ENCODE measurements at places on chromosomes 1 and 21. TPM values are rescaled to one million over a fixed set of nuclear protein-coding genes. Genes with fewer than 3 reads are reported as not detected.

GRCh38 chr1:36585569-36586548 is 103.1 kb upstream of the CSF3R start:
- H3K27ac ChIP-seq: no peak overlapping the region
- no peaks in the 10 kb centered on the region for H3K36me3 ChIP-seq
- H3K27me3 ChIP-seq: peaks cover 51% of the 10 kb centered on the region
- DNase-seq: no peak

Gene U2AF1
- total RNA-seq: 64.2 TPM

Gene PADI3
- total RNA-seq: not detected

Gene OR6K6
- total RNA-seq: not detected

- peaks cover 36% of the 10 kb centered on the region for H3K27me3 ChIP-seq
- no peak overlapping the region for H3K27ac ChIP-seq
- no peaks in the 10 kb centered on the region for H3K36me3 ChIP-seq
- peaks cover 4% of the 10 kb centered on the region for H3K4me1 ChIP-seq
- DNase-seq: no peak
Measured at GRCh38 chr1:112371775-112372174, 24.2 kb upstream of the CTTNBP2NL start.

GRCh38 chr1:77874804-77875445 is 13.5 kb upstream of the NEXN start:
- H3K4me1 ChIP-seq: no peaks in the 10 kb centered on the region
- H3K4me3 ChIP-seq: no peak overlapping the region

- no peaks in the 10 kb centered on the region for H3K27me3 ChIP-seq
- H3K36me3 ChIP-seq: peaks cover 7% of the 10 kb centered on the region
- H3K27ac ChIP-seq: no peak overlapping the region
- H3K4me3 ChIP-seq: no peak overlapping the region
Measured at GRCh38 chr1:171803045-171803444, 21.6 kb downstream of the METTL13 start.

- no peaks in the 10 kb centered on the region for H3K4me1 ChIP-seq
- H3K27ac ChIP-seq: no peak overlapping the region
- no peak overlapping the region for H3K4me3 ChIP-seq
- no peaks in the 10 kb centered on the region for H3K36me3 ChIP-seq
- DNase-seq: no peak
- H3K27me3 ChIP-seq: no peaks in the 10 kb centered on the region
Measured at GRCh38 chr1:186577633-186578032, 102.6 kb downstream of the PTGS2 start.

- DNase-seq: no peak
- H3K36me3 ChIP-seq: no peaks in the 10 kb centered on the region
- no peaks in the 10 kb centered on the region for H3K27me3 ChIP-seq
- peaks cover 13% of the 10 kb centered on the region for H3K4me1 ChIP-seq
- no peak overlapping the region for H3K27ac ChIP-seq
Measured at GRCh38 chr1:9399510-9400424, 107.1 kb downstream of the SPSB1 start.

GRCh38 chr1:155226188-155226909 is 17.9 kb downstream of the MTX1 start:
- H3K4me1 ChIP-seq: peaks cover 46% of the 10 kb centered on the region
- peak overlapping the region; percentile 88 for H3K4me3 ChIP-seq
- H3K27ac ChIP-seq: peak overlapping the region; percentile 87
- DNase-seq: peak; percentile 66
- peaks cover 4% of the 10 kb centered on the region for H3K36me3 ChIP-seq

DNA sequence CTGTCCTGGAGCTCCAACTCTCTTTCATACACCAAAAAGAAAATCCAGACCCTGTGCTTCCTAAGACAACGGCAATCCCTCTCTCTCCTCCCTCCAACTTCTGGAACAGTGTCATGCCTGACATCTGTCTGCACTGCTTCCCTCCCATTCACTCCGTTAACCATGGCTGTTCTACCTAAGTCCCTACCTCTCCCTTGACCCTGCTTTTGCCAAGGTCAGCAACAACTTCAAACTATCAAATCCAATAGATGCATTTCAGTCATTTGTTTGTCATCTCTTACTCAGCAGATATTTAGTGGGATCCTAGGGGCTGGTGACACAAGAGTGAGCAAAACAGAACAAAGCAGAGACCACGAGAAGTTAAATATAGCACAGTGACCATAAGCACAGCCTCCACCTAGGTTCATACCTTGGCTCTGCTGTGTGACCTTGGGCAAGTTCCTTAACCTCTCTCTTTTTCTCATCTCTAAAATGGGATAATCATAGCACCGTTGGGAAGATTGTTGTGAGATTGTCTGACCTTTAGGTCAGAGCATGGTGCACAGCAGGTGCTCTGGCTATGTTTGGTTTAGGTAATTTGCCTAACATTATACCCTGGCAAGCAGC is 88.9 kb downstream of the TMEM53 start:
- no peaks in the 10 kb centered on the region for H3K4me1 ChIP-seq
- no peak overlapping the region for H3K4me3 ChIP-seq
- H3K27me3 ChIP-seq: peaks cover 10% of the 10 kb centered on the region
- H3K27ac ChIP-seq: no peak overlapping the region
- no peak for DNase-seq
- no peaks in the 10 kb centered on the region for H3K36me3 ChIP-seq

GRCh38 chr1:88700425-88701013 is 16.4 kb downstream of the PKN2 start:
- H3K36me3 ChIP-seq: peaks cover 6% of the 10 kb centered on the region
- peaks cover 57% of the 10 kb centered on the region for H3K4me1 ChIP-seq
- no peaks in the 10 kb centered on the region for H3K27me3 ChIP-seq
- peak overlapping the region; percentile 63 for H3K27ac ChIP-seq

Gene LRRN2
- not detected for total RNA-seq

- DNase-seq: no peak
- H3K27me3 ChIP-seq: no peaks in the 10 kb centered on the region
- peaks cover 67% of the 10 kb centered on the region for H3K36me3 ChIP-seq
- H3K4me3 ChIP-seq: no peak overlapping the region
Measured at GRCh38 chr1:117101334-117101733, 20.2 kb downstream of the TRIM45 start.

DNA sequence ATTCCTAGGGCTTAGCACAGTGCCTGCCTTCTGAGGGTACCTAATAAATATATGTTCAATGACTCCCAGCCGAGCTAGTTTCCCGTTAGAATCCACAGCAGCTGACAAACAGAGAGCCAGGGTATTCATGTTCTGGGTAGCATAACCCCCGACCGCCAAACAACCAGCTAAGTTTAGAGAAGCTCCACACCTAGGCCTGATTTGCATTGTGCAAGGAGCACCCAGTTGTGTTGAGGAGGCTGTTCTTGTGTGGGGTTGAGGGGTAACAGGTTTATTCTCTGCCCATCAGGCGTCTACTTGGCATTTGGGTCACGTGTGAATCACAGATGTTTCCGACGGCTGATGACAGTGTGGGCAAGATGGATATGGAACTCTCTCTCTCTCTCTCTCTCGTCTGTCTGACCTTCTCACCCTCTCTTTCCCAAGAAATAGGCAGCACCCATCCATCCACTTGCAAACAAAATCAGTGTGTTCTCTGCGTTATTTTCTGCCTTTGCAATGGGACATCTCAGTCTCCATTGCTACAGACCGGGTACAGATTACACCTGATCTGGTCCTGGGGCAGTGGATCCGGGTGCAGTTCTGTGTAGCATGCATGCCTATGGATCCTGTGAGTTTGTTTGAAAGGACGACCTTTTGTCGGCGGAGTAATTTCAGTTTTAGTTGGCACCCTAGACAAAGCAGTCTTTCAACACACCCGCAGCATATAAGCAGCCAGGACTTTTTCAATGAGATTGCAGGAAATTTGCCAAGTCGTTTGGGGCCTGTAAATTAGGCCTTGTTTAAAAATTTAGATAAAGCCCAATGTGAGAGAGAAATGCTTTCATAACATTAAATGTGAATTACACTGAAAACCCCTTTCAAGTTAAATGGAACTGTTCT is 29.4 kb downstream of the KAZN start:
- no peak for DNase-seq
- no peak overlapping the region for H3K27ac ChIP-seq
- H3K36me3 ChIP-seq: no peaks in the 10 kb centered on the region
- no peak overlapping the region for H3K4me3 ChIP-seq
- no peaks in the 10 kb centered on the region for H3K27me3 ChIP-seq

- H3K36me3 ChIP-seq: no peaks in the 10 kb centered on the region
- no peak for DNase-seq
- H3K27ac ChIP-seq: no peak overlapping the region
- H3K4me1 ChIP-seq: peaks cover 34% of the 10 kb centered on the region
- peaks cover 10% of the 10 kb centered on the region for H3K27me3 ChIP-seq
Measured at GRCh38 chr1:56137521-56138505, 441.6 kb downstream of the PLPP3 start.

- H3K4me1 ChIP-seq: no peaks in the 10 kb centered on the region
- no peak for DNase-seq
- H3K36me3 ChIP-seq: no peaks in the 10 kb centered on the region
- H3K4me3 ChIP-seq: no peak overlapping the region
- H3K27ac ChIP-seq: no peak overlapping the region
- no peaks in the 10 kb centered on the region for H3K27me3 ChIP-seq
Measured at GRCh38 chr1:194723067-194723466, 1536.7 kb upstream of the B3GALT2 start.

DNA sequence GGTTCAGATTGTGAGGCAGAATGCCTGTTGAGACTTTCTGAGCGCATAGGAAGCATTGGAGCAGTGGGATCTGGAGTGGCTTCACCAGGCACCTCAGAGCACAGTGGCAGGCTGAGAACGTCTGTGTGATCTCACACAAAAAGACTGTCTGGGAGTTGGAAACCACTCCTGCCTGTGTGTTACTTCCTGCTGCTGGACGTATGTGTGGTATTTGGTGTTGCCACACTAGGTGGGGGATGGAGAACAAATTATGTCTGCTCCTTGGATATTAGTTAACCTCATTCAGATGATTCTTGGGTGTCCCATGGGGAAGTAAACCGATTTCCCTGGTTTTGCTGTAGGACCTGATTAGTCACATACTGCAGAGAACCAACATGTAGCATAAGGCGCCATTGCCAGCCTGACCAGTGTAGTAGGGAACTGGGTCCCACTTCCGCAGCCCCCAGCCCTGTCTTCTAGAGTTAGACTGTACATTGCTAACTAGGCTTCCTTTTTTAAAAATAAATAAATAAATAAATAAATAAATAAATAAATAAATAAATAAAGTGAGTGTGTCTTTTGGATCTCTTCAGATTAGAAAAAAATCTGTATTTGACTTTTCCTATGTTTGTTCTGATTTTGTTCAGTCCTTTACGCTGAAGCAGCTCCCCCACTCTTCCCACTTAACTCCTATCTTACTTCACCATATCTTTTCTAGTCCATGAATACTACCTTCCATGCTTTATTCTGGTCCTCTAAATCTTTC is 26.9 kb downstream of the UCK2 start:
- no peak for DNase-seq
- H3K4me1 ChIP-seq: peaks cover 43% of the 10 kb centered on the region
- H3K27me3 ChIP-seq: no peaks in the 10 kb centered on the region
- H3K27ac ChIP-seq: no peak overlapping the region
- H3K4me3 ChIP-seq: no peak overlapping the region

Gene SLC5A9
- total RNA-seq: not detected

GRCh38 chr1:94339206-94339927 is 78.8 kb upstream of the ABCD3 start:
- no peak for DNase-seq
- peaks cover 7% of the 10 kb centered on the region for H3K27me3 ChIP-seq
- no peaks in the 10 kb centered on the region for H3K36me3 ChIP-seq
